ENCODE measurements at places on chromosomes 3 and 15. TPM values are rescaled to one million over a fixed set of nuclear protein-coding genes. Genes with fewer than 3 reads are reported as not detected.

Gene SEMA3G
- total RNA-seq = 11.5 TPM

Gene OSTN
- total RNA-seq = not detected

Gene MUC20
- total RNA-seq = 33.1 TPM

Gene SLC6A20
- 26.1 TPM for total RNA-seq

Gene LRRC31
- total RNA-seq = not detected

Gene MYEF2
- 39.6 TPM for total RNA-seq

Gene AP3B2
- 1.3 TPM for total RNA-seq

Gene FGF7
- total RNA-seq = 135 TPM

Gene C3orf85
- not detected for total RNA-seq

Gene FGD5
- total RNA-seq = 33.3 TPM

- DNase-seq = no peak
Observed at GRCh38 chr3:197203714-197204146, 94.7 kb downstream of the DLG1 start.

DNA sequence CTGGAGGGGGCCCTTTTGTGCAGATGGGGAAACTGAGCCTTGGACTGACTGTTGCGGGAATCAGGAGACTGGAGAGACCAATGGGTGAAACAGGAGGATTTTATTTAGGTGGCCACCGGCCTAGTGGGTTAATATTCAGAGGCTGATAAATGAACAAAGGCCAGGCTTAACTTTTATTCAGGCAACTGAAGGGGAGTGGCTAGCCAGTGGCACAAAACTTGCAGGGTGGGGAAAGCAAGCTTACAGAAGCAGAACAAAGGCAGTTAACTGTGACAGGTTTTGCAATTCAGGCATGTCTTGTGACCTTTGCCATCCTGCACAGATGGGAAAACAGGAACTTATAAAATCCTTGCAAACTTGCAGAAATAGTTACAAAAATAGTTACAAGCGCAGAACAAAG lies 24.9 kb upstream of the ACAD9 start:
- no peak for DNase-seq

DNA sequence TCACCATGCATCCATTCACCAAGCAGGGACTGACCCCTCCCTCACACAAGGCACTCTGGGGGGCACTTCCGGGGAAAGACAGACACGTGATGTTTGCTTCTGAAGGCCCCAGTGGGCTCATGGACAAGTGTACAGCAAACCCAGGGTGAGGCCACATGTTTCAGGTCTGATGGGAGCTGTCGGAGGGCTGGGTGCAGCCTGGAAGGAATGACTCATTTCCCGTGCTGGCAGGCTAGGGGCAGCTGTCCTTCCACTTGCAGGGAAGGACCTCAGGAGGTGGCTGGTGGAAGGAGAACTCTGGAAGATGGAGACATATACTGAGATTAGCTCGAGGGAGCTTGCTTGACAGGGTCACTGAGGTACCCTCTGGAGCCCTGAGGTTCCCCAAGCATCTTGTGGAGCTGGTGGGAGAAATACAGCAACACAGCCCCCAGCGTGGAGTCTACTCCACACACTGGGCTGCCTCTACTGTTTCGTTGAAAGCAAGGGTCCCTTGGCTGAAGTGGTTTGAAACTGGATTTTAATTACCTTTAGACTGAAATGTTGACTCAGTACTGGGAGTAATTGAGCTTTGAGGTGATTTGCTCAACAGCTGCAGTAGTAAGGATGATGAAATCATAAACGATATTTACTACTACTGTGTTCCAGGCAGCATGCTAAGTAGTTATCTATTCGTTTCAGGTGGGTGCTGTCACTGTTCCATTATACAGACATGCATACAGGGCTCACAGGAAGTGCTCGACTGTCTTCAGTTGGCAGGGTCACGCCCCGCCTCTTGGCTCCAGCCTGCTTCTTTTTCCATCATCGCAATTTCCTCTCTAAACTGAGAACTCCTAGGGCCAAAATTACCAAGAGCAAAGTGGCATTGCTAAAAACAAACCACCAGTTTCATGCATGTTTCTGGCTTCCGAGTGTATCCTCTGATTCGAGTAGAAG lies 230.4 kb downstream of the ADAMTS17 start:
- DNase-seq = peak; percentile 48

DNA sequence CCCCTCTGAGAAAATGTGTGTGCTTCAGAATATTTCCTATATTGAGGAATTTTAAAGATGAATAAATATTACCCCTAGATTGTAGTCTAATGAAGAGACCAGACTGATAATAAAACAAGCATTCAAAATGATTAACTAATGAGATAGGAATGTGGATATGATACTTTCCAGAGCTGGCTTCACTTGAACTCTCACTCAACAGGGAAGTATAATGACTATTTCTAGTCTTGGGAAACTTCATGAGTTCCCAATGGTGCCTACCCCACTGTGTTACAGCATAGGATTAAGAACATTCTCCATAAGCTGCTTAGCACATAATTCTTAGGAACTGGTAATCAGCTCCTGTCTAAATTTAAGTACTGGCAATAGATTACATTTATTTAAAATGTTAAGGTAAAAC lies 261.5 kb upstream of the ZNF385D start:
- DNase-seq = no peak

GRCh38 chr15:60932051-60932915 lies 296.8 kb downstream of the RORA start:
- no peak for DNase-seq

- DNase-seq = no peak
Observed at GRCh38 chr15:88401251-88401995, 65.8 kb downstream of the MRPL46 start.

- DNase-seq = peak; percentile 36
Observed at GRCh38 chr15:73560501-73561117, 72.6 kb downstream of the NPTN start.

DNA sequence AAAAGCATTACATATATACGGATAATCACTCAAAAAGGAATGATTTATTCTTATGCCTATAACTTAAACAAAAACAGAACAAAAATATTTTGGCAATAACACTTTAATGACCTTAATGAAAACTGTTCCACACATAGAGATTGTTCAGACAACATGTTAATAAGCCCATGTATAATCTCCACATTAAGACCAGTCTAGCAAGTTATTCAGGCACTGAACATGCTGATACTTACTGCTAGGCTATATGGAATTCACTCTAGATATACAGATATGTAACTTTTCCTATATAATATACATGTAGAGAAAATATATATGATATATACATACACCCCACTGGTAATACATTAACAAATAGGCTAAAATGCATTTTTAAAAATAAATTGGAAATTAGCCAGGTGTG lies 43.8 kb upstream of the USP50 start:
- no peak for DNase-seq

DNA sequence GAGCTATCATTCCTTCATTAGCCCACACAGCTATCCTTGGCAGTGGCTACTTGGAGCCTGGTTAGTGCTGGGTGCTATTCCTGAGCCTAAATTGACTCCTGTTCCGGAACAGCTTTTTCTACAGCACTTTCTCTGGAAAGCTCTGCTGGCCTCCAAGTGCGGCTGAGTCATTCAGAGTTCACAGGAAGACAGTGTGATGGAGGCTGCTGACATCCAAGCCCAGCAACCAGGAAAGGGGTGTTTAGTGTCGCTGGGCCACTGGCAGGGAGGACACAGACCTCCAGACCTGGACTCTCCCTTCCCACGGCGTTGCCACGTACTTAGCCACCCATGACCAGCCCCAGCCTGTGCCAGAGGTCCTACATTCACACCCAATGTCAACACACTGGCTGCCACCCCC lies 28.7 kb downstream of the CACNA2D2 start:
- no peak for DNase-seq

DNA sequence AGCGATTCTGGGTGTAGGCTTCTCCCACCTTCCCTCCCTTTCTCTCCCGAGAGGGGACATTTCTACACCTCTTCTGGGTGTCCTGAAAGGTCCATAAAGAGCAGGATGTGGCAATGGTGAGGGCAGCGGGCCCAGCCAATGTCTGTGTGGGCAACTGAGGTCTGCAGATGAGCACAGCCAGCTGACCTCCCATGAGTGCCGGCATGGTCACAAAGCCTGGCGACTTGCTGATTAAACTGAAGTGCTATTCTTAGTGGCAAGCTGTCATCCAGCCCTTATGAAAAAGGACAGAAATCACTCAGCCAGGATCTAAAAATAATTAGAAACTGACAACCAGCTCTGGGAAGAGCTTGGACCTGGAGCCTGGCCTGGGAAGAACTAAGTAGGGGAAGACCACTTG lies 124.3 kb upstream of the RGMA start:
- DNase-seq = peak; percentile 2

DNA sequence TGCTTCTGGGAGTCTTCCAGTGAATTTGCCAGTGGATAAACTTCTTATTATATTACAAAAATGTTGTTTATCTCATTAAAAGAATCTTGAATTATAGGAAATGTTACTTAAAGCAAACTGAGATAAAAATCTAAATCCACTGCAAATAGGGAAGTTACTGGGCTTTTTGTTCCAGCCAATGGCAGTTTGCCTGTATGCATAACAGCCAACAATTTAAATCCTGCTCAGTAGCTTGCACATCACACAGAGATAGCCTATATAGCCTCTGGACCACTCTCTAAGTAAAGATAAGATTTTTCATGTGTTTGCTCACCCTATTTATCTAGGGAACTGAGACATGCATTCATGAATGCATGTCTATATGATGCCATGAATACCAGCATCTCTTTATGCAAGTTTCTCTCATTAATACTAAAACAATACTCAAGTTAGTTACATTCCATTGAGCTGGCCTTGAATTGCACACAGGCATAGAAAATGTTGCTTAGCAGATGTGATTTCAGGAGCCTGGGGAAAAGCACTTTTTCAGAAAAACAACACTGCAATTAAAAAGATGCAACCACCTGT lies 92.1 kb upstream of the GPR149 start:
- no peak for DNase-seq

DNA sequence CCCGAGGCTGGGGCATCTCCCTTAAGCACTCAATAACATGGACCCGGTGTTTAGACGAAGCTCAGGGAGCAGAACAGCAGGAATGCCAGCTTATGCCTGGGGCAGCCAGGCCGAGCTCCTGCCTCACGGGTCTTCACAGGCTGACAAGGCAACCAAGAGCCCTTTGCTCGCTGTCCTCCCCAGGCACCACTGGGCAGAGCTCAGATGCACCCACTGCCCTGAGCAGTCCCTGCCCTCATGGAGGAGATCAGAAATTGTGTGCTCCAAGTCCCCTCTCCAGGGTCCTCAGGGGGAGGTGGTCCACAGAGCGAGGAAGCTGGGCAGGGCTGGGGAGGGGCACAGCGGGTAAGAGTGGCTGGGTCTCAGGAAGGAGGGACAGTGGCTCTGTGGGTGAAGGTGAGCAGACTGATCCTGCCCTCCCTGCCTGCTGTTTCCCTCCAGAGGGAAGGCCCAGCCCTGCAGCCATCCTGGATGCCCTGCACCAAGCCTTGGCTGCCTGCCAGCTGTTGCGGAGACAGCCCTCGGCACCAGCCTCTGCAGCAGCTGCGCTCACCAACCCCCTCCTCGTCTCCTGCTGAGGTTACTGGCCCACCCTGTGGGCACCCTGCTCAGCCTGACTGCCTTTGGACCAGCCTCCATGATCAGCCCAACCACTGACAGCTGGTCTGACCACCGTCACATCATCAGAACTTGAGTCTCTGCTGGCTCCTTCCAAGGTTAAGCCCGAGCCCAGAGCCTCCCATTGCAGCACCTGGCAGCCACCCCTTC lies 21.1 kb upstream of the GP9 start:
- DNase-seq = no peak

- DNase-seq = no peak
Observed at GRCh38 chr3:34225821-34226366, 427.5 kb downstream of the PDCD6IP start.

- DNase-seq = no peak
Observed at GRCh38 chr3:116929505-116930222, 220.1 kb downstream of the TUSC7 start.

DNA sequence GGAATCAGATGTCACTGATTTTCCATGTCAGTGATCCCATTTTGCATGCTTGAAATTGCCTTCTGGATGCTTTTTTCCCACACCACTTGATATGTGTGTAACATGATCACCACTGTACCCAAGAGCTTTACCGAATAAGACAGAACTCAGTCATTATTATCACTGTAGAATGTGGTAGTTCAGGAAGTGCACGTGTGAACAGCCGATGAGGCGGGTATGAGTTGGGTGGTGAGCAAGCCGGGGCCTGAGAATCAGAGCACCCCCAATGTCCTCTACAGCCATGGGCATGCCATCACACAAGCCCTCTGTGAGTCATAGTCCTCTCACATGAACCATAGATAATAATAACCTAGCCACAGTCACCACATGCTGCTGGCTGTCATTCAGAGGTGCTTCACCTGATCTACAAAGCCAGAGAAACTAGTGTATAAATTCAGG lies 470.8 kb downstream of the SOX2 start:
- no peak for DNase-seq

- no peak for DNase-seq
Observed at GRCh38 chr15:92907896-92908712, 8.0 kb downstream of the CHD2 start.
